ENCODE measurements at places on chromosomes 5 and 9.

GRCh38 chr5:157177953-157178352 is 2.7 kb upstream of the ITK start:
- DNase-seq = no peak

GRCh38 chr5:142472306-142472951 is 147.6 kb upstream of the SPRY4 start:
- DNase-seq = peak; percentile 95

GRCh38 chr9:17487467-17487866 is 91.4 kb upstream of the SH3GL2 start:
- no peak for DNase-seq

DNA sequence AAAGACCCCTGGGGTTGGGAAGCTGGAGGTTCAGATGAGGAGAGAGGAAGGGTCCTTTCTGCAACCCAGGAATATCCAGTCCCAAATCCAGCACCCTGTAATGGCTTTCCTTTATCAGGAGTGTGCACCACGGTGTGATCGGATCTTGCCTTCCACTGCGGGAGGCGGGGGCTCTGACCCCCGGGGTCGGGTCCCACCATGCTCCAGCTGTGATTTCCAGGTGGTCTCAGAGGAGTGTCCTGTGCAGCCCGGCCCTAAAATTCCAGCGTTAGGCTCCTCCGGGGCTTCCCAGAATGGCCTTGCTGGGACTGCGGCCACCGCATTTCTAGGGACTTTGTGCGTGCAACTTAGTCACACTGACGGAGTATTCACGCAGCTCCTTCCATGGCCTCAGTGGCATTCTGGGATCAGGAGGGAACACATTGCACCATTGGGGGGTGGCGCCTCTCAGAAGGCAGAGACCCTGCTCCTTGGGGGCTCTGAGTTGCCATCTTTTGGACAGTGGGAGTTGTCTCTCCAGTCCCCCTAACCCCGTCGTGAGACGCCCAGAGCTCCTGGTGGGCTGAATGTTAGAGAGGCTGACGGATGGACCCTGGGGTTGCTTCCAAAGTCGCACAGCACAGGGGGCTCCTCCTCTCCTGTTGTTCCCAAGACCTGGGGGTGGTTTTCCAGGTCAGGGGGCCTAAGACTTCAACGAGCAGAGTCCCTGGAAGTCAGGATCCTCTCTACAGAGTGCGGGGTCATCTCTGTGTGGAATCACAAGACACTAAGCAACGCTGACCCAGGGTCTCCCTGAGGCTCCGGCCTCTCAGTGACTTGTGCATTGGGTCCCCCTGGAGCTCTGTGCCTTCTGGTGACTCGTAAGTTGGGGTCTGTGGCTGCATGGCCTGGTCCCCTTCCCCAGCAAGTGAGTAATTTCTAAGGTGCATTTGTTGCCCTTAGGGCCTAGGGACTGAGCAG is 42.7 kb upstream of the IRX4 start:
- DNase-seq = no peak

- DNase-seq = no peak
Observed at GRCh38 chr9:78371981-78372380, 75.1 kb downstream of the PSAT1 start.

DNA sequence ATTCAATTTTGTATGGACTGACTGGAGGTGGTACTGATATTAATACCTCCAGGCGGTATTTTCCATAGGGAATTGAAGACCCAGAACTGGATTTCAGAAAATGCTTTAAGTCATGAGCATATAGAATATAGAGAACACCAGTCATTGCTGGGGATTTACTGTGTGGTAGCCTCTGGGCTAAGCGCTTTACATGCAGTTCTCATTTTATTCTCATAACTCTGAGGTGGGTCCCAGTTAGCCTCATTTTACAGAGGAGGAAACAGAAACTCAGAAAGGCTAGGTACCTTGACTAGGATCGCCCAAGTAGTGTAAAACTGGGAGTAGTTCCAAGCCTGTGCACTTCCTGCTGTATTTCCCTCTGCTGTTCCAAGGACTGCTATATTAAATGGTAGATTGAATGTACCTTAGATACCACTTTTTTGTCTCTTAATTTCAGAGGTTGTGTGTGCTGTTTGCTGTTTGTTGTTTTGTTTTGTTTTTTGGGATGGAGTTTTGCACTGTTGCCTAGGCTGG is 13.8 kb downstream of the SLC44A1 start:
- DNase-seq = no peak

GRCh38 chr5:173180331-173180730 is 36.0 kb downstream of the BNIP1 start:
- peak; percentile 30 for DNase-seq

DNA sequence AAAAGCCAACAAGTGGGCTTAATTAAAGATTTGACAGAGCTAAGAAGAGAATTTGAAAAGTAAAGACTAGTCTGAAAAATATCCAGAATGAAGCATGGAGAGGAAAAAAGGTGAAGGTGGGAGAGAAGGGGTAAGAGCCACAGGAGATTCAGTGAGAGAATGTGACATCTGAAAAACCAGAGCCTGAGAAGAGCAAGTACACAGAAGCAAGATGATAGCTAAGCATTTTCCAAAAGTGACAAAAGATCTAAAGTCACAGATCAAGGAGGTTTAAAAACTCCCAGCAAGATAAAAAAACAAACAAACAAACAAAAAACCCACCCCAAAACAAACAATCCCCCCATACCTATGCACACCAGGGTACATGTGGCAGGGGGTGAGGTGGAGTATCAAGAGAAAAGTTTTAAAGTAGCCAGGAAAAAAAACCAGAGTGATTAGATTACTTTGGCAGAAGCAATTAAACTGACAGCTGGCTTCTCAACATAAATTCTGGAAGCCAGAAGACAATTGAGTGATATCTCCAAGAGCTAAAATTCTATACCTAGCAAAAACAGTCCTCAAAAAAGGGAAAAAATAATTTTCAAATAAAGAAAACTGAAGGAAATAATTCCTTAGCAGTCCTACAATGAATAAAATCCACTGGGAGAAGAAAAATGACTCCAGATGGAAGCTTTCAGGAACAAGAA is 111.4 kb downstream of the RAPGEF6 start:
- DNase-seq = no peak

DNA sequence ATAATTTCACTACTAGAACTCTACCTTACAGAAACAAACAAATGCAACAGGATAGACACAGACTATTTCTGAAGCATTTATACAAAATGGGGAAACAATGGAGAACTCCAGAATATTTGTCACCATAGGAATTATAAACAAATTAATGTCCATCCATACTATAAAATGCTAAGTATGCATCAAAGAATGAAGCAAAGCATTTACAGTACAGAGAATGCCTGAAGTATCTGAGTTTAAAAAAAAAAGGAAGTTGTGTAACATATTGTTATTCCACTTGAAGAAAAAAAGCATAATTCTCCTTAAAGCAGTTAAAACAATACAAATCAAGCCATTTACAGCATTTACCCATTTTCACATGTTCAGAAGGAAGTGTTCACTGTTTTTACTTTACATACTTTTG is 53.0 kb downstream of the DROSHA start:
- peak; percentile 49 for DNase-seq

DNA sequence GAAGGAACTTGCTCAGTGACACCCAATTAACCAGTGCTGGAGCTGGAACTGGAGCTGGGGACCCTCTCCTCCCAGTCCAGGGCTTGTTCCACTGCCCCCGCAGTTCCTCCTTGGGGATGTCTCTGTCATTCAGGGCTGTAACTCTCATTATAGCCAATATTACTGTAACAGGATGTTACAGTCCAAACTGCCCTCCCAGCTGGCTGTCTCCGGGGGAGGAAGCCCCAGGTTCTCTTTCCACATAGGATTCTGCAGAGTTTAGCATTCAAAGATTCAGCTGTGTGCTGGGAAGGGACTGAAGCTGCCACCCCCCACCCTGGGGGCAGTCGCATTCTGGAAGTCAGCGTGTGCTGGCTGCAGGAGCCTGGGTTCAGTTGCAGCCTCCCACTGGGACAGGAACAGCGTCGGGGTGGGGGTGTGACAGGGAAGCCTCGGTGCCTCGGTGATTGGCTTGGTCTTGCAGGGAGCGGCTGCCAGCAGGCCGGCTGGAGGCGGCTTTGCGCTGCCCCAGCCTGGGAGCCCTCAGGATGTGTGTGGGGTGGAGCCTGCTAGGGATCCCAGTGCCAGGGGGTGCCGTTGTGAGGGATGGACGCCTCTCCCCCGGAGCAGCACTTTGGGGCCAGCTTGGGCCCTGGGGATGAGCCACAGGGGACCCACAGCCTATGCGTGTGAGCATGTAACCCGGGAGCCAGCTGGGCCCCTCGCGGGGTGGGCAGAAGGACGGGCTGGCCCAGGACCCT is 101.1 kb downstream of the RGS3 start:
- peak; percentile 73 for DNase-seq
